ENCODE measurements at places on chromosomes 2 and 18.

GRCh38 chr2:46763861-46764260 lies 151.7 kb downstream of the MCFD2 start:
- DNase-seq = no peak

DNA sequence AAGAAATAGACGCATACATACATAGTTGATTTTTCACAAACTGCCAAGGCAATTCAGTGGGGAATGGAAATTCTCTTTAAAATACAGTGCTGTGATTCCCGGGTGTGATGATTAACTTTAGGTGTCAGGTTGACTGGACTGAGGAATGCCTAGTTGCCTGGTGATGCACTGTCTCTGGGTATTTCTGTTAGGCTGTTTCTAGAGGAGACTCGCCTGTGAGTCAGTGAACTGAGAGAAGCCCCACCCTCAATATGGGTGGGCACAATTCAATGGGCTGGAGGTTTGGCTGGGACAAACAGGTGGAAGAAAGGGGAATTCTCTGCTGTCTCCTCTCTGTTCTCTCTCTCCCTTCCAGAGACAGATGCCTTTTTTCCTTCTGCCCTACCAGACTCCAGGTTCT lies 187.6 kb downstream of the ARHGAP28 start:
- no peak for DNase-seq

DNA sequence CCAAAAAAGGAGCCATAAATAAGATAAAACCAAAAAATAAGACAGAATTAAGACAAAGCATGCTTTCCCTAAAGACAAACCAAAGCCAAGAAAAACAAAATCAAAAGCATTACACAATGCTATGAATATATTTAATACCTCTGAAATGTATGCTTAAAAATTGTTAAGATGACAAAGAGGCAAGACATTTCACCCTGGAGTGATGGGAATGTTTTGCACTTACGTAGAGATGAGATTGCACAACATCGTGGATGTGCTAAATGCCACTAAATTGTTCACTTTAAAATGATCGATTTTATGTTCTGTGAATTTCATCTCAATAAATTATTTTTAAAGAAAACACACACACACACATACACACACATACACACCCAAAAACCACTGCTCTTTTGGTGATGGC lies 386.6 kb upstream of the KLHL29 start:
- no peak for DNase-seq

DNA sequence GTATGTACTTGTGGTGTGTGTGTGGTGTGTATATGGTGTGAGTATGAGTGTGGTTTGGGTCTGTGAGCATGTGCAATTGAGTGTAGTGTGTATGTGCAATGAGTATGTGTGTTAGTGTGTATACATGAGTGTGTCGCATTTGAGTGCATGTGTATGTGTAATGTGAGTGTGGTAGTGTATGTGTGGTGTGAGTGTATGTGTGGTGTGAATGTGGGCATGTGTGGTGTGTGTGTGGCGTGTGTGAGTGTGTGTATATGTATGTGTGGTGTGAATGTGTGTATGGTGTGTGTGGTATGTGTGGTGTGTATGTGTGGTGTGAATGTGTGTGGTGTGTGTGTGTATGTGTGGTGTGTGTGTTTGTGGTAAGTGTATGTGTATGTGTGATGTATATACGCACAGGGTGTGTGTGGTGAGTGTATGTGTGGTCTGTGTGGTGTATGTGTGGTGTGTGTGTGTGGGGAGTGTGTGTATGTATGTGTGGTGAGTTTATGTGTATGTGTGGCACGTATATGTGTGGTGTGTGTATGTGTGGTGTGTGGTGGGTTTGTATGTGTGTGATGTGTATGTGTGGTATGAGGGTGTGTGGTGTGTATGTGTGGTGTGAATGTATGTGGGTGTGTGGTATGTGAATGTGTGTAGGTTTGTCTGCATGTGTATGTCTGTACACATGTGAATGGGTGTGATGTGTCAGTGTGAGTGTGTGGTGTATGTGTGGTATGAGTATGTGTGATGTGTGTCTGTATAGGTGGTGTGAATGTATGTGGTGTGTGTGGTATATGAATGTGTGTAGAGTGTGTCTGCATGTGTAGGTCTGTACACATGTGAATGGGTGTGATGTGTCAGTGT lies 123.4 kb downstream of the DOCK10 start:
- DNase-seq = no peak

DNA sequence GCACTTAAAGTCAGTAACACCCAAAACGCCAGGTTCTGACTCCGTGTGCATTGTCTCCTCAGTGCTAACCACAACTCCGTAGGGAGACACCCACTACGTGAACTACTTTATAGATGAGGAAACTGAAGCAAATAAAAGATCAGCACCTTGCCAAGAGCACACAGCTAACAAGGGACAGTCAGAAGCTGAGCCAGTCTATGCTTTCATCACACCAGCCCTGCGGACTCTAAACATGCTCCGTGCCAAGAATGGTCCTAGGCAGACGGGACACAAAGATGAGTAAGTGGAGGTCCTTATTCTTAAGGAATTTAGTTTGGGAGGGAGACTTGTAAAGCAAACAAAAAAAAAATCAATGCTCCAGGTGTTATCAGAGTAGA lies 9.6 kb downstream of the MBOAT2 start:
- no peak for DNase-seq

- DNase-seq = no peak
Observed at GRCh38 chr2:1692342-1692741, 52.0 kb downstream of the PXDN start.

- DNase-seq = no peak
Observed at GRCh38 chr2:8080063-8080462, 601.8 kb upstream of the ID2 start.

DNA sequence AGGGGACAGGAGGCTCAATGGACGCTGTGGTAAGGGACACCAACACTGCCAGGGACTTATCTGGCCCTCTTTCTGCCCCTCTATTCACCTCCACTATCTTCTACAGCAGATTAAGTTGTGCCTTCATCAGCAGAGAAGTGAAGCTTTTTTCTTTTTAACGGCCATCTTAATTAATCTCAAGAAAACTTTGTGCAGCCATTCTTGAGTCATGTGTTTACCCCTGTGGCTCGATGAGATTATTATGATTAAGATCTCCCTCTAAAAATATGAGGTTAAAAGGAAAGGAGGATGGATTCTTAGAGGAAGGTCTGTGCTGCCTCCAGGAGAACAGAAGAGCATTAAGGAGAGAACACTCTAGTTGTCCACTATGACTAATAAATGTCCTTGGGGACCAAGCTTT lies 32.4 kb upstream of the DSC1 start:
- no peak for DNase-seq

- no peak for DNase-seq
Observed at GRCh38 chr2:128306081-128306930, 12.4 kb downstream of the HS6ST1 start.

GRCh38 chr2:159065313-159065712 lies 96.9 kb downstream of the TANC1 start:
- DNase-seq = no peak

DNA sequence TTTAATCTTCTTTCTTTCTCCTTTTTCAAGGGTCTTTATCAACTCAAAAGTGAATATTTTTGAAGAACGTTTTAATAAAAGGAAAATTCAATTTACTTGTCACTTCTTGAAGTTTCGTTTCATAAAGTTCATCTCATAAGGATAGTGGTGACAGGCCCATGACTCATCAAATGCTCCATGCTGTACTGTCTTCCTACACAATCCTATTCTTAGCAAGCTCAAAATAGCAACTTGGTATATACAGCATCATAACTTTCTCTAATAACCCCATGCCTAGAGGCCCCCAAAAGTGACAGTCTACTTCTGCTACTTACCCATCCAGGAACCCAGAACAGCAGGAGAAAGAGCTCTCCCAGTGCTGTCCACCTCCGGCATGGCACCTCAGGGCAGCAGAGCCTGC lies 7.7 kb downstream of the FBXO15 start:
- DNase-seq = no peak

- no peak for DNase-seq
Observed at GRCh38 chr18:49815927-49816326, 2.6 kb upstream of the ACAA2 start.

DNA sequence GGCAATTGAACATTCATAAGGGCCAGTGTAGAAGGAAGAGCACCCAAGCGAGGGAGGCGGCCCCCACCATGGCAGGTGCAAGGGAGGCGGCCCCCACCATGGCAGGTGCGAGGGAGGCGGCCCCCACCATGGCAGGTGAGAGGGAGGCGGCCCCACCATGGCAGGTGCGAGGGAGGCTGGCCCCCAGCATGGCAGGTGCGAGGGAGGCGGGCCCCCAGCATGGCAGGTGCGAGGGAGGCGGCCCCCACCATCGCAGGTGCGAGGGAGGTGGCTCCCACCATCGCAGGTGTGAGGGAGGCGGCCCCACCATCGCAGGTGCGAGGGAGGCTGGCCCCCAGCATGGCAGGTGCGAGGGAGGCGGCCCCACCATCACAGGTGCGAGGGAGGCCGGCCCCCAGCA lies 24.7 kb upstream of the GPC1 start:
- no peak for DNase-seq

GRCh38 chr18:77857678-77858655 lies 608.3 kb downstream of the GALR1 start:
- DNase-seq = no peak

- DNase-seq = no peak
Observed at GRCh38 chr2:55906993-55907392, 16.6 kb downstream of the EFEMP1 start.

DNA sequence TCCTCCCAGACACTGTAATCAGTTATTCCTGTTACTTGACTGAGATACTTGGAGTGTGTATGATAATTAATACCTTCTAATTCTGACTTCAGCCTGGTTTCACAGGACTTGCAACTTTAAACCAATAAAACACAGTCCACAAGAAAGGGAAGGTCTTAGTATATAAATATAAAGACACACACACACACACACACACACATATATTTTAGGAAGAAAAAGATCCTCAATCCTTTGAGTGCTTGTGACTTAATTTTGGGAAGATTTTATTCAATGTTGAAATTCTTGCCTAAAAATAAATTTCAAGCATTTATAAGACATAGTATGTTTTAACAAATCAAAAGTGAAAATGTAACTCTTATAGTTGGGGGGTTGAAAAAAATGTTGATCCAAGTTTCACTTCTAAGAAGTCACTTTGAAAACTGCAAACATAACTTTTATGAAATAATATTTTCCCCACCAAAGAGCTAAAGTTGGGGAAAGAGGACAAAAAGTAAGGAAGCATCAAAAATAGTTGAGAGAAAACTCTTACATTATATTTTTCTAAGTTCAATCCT lies 824 bp upstream of the VPS54 start:
- DNase-seq = no peak

- DNase-seq = no peak
Observed at GRCh38 chr2:135664623-135665068, 77.0 kb upstream of the UBXN4 start.

GRCh38 chr2:144826105-144826504 lies 306.2 kb upstream of the ZEB2 start:
- no peak for DNase-seq

DNA sequence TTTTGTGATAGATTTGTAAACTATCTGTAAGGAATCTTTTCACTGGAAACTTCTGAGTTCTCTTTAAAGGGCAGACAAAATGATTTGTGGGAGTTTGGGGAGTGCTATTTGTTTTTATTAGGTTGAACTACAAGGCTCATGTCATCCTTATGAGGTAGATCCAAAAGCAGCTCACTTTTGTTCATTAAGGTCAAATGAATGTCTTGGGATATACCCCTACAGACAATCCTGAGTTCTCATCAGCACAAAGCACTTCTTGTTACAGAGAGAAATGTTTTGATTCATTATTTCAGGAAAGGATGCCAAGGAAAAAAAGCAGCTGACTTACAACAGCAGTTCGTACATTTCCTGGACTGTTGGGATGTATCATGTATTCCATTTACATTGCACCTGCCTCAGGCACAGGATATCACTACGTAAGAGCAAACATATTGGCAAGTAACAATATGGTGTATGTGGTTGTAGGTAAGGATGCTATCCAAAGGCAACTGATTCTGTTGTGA lies 68.9 kb downstream of the DCC start:
- no peak for DNase-seq

GRCh38 chr2:239720361-239721360 lies 304.5 kb downstream of the NDUFA10 start:
- no peak for DNase-seq

- DNase-seq = no peak
Observed at GRCh38 chr2:196759378-196759706, 40.1 kb downstream of the GTF3C3 start.

DNA sequence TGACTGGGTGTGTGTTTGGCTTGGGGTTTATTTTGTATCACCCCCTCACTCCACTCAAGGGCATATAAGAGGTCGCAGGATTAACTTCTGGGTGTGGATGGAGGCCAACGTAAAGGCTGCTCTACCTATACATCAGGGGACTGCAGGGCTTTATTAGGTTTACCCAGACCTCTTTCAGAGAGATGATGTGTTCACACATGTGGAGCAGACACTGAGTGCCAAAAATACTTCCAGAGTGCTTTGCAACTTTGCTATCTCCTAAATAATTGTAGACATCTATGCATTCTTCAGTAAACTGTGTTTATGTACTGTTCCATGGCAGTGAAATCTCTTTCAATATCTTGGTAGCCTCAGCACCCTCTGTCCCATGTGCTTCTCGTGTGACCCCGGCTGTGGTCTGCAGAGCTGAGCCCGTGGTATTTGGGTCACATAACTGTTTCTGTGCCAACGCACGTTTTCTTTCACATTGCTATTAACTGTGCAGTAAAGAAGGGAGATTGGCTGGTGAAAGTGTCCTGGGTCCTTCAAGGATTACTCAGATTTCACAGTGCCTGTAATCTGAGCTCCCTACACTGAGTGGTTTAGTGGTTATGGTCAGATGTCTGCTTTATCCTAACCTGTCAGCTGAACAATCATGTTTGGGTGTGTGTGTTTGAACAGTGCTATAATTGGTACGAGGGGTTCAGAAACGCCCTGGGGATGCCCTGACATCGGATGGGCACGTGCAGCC lies 208.1 kb downstream of the VAPA start:
- no peak for DNase-seq

DNA sequence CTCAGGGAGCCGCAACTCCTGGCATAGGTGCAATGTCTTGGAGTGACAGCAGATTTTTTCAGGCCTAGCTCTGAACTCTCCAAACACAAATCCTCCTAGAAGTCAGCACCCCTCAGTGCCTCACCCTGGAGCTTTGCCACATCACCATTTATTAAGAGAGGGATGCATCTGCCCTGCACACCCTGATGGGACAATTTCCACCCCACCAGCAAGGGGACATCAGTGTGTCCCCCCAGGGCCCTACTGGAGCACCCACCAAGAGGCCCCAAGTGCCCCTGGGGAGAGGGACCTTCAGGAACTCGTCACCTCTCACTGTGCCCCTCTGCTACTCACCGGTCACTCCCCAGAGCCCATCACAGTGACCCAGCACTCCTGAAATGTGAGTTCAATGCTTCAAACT lies 144.7 kb downstream of the NDUFA10 start:
- DNase-seq = no peak

GRCh38 chr18:5980721-5981120 lies 85.4 kb upstream of the TMEM200C start:
- no peak for DNase-seq

DNA sequence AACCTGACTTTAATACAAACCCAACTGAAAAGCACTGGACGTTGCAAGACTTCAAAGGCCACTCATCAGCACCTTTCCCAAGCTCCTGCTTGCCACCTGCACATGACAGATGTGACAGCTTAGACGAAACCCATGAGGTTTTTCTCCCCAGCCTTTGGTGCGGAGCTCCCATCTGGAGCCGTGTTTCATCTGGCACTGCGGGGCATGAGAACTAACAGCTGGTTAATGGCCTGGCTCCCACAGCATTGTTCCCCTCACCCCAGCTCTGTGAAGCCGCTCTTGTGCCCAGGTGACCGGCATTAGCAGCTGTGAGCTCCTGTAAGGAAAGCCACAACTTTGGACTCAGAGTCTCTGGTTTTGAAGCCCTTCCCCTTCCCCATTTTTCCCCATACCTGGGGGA lies 50.9 kb downstream of the GALR1 start:
- DNase-seq = no peak
